ENCODE measurements at places on chromosomes 4 and X.

- DNase-seq: peak; percentile 77
Observed at GRCh38 chrX:18984381-18985185, 669 bp upstream of the PHKA2 start.

DNA sequence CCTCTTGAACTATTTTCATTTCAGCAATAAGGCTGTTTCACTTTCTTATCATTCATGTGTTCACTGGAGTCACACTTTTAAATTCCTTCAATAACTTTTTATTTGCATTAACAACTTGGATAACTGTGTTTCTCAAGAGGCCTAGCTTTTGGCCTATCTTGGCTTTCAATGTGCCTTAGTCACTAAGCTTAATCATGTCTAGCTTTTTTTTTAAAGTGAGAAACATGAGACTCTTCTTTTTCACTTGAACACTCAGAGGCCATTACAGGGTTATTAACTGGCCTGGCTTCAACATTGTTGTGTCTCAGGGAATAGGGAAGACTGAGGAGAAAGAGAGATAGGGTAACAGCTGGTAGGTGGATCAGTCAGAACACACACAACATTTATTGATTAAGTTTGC is 64.0 kb upstream of the VCX2 start:
- no peak for DNase-seq

DNA sequence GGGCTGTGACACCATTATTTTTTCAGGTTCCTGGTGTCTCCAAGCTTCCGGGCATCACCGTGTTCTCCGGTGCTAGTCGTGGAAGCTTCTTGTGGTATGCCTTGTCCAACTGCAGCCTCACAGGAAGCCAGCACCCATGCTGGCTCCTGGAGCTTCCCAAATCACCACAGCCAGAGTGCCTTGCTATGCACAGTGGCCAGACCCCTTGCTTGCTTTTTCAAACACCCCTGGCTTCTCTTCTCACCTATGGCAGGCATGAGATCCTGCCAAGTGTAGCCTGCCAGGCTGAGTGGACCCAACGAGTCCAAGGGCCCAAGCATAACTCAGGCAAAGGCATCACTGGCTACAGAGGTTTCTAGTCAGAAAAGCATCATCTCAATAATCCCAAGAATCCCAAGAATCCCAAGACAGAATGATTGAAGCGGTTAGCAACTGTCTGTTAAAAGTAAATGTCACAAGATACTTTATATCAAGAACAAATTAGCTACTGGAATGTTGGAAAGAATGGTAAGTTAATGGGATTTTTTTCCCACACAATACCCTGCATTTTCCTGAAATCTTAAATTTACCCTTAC is 1522.9 kb downstream of the PCDH18 start:
- DNase-seq: no peak

DNA sequence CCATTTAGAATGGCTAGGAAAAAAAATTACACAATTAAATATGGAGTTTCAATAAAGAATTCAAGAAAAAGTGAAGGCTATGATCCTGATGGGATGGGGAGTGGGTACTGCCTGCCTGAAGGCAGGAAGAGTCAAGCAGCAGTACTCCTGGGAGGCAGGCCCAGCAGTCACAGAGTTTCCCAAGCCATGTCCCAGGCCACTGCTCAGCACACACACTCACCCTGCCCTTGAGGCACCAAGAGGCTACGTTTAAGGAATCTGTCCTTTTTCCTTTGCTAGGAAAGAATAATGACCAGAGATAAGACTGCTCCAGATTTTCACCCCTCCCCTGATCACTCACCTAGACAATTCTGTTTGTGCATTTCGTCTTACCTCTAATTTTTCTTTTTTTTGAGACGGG is 30.2 kb downstream of the MAP7D3 start:
- DNase-seq: no peak

DNA sequence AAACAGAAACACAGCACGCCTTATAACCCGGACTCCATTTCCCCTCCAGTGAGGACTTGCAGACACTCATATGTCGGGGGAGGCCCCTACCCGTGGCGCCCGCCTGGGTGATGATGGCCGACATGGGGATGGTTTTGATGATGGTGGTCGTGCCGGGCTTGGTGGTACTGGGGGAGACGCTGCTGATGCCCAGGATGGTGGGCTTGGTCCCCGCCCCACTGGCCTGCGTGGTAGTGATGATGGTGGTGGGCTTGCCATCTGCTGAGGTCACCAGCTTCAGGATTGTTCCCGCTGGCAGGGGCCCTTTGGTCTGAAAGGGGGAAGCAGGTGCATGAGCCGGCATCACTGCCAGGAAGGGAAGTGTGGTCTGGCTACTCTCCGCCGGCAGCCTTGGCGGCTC is 12.8 kb upstream of the RENBP start:
- no peak for DNase-seq

DNA sequence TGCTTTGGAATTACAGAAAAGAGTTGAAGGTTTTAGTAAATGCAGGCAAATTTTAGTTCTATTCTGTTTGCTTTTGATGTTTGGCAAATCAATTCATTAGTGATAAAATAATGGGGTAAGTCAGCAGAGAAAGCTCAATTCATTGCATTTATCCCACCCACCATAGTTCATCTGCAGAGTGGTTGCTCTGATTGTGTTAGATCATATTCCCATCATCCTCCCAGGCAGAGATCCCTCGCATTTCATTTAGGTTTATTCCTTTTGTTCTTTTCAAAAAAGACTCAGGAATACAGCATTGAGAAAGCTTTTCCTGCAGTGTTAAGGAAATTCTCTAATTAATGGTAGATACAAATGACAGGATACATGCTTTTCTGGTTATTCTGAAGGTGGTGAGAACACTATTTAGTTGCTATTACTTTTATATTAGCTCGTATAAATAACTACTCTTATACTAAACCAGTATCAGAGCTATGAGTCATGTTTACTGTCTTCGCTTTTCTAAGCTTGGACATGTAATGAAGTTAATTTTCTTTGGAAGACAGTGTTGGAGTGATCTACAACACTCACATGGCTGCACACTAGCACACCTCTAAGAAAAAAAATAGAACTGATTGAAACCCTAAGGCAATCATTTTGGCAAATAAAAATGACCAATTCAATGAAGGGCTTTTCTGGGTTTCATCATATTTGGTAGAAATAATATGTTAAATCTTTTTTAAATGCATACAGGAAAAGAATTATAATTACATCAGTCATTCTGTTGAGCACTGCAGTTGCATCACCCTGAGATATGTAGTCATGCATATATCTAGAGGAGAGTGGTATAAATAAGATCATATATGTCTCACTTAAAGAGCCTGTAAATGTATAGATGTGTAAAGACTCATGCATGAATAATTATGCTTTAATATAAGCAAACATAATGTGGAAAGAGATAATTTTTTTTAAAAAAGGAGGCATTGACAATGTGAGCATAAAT is 351.6 kb downstream of the PCDH7 start:
- DNase-seq: no peak

DNA sequence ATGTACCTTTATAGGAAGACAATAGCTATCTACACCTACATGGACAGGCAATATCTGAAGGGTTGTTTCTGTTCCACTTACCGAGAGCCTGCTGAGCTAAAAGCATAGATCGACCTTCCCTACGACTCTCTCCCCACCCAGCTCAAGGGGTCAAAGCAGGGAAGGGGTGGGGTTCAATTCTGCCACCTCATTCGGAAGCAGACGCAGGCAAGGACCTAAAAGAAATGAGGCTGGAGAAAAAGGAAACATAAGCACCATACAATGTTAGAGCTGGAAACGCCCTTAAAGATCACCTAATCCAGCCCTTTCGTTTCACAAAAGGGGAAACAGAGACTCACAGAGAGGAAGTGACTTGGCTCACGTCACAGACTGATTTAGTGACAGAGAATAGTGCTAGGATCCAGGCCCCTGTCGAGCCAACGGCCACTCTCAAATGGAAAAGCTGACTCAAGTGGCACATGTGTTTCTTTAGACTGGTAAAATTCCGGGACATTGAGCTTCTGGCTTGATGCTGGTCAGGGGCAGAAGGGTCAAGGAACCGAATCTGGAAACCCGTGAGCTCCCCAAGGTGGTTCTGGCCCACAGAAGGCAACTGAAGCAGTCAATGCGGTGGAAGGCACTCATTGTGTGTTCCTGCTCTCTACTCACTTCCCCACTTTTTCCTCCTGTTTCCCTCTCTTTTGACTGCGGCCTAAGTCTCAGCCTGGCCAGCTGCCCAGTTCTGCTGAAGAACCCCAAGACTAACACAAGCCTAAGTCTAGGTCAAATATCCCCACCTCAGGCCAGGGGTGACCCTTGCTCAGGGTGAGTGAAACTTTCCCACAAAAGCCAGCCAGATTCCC is 7.5 kb downstream of the SEPTIN6 start:
- DNase-seq: no peak

Data from effector memory CD8-positive, alpha-beta T cell (primary cell).